HEK293T (cell line): ENCODE measurements at places on chromosomes 6 and 20.

DNA sequence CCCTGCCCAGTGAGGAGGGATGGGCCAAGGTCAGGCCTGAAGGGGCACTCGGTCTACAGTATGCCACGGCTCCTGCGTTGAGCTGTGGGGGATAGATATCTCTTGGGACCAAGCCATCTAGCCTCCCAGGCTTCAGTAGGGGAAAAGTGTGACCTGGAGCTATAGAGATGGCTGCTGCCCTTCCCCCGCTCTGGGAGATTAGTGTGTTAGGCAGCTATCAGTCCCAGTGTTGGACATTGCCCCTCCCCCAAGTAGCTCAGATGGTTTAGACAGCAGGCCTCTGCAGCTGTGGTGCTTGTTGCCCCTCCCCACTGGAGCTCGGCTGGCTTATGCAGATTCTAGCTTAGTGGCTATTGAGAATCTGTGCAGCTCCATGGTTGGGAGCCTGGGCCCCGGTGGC is 56.8 kb downstream of the KHDRBS2 start:
- DNase-seq: no peak

- DNase-seq: no peak
Measured at GRCh38 chr20:4326195-4327065, 311.1 kb upstream of the RNF24 start.

DNA sequence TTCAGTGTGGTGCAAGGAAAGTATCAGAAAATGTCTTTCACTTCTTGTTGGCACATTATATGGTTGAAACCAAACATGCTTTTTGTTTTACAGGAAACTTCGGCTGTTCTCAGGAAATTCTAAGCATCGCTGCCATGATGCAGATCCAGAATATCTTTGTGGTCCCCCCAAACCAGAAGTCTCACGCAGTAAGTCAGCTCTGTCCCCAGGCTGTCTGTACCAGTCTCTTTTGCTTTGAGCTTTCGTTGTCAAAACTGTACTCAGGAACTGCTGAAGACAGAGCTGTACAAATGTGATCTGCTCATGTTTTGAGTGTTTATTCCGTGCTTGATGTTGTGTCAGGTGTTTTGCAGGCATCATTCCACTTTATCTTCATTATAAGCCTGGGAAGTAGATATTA is 59.6 kb downstream of the DHX35 start:
- DNase-seq: no peak

GRCh38 chr20:19839053-19839452 is 81.0 kb downstream of the RIN2 start:
- DNase-seq: no peak

DNA sequence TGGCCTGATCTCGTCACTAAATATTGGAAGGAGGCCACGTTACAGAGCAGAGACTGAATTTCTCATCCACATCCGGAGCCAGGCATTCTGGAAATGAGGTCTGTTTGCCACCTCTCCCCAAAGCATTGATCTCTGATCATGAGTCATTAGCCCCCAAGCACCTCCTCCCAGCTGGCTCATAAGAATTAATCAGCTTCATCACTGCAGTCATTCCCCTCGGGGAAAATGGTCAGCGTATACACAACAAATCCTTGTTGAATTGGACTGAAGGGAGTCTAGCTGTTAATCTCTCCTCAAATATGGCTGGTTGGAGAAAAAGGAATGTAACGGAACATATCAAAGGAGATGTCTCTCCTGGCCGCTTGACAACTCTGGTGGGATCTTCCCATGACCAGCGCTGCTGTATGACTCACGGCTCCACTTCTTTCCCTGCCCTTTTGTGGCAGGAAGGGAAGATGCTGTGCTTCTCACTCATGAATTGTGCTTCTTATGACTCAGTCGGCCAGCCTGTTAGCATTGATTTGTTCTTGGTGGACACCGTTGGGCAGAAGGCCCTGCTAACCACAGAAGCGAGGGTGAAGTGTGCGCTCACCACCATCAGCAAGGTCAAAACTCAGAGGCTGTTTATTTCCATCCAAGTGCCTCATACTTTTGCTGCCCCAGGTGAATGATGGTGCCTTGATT is 76.7 kb downstream of the RNF182 start:
- no peak for DNase-seq

DNA sequence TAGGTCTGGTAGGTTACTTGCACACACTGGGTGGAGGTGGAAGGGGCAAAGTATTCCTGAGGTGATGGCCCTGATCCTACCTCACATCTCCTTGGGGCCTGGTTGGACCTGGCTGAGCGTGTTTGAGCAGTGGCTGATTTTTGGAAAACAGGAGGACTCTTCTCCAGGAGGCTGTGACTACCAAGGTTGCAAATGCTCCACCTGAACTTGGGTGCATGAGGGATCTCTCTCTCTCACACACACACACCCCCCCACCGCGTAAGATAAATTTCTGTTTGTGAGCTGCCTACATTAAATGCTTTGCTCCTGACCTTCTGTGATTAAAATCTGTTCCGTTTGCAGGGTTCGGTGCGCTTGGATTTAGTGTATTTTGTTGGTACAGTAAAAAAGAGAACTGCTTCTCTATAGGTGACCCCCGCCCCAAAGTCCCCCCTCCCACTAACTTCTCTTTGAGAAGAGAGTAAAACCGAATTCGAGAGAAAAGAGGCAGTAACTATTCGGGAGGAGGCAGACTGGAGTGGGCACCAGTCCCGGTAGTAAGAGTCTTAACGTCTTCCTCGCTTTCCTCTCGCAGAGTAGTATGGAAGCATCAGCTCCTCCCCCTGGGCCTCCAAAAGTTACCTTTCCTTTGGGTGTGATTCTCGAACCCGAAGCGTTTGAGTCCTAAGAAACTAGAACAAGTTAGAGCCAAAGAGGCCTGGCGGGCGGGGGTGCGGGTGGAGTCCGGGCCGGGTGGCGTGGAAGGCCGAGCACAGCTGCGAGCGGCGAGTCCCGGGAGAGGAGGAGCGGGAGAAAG is 585 bp upstream of the DSE start:
- peak; percentile 14 for DNase-seq

DNA sequence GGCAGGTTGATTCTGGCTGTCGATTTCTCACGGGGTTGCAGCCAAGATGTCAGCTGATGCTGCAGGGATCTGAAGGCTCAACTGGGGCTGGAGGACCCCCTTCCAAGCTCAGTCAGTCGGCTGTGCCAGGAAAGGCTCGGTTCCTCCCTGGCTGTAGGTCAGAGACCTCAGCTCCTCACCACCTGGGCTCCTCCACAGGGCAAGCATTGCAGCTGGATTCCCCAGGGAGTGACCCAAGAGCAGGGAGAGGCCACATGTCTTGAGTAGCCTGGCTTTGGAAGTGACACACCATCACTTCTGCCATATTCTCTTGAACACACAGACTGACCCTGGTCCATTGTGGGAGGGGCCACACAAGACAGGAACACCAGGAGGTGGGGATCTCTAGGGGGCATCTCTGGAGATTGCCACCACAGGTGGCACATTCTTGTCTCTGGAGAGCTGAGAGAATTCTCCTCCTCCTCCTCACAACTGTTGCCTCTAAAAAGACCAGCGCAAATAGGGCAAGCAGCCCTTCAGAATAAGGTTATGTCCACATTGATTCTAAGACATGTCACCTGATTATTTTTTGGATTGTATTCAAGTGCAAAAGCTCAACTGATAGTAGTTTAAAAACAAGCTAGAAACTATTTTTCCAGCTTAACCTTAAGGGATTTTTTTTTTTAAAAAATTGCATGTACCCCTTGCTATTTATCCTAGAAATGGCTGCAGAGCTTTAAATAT is 270.5 kb downstream of the NRN1 start:
- DNase-seq: no peak

GRCh38 chr6:167450626-167451025 is 125.7 kb downstream of the TTLL2 start:
- DNase-seq: no peak

DNA sequence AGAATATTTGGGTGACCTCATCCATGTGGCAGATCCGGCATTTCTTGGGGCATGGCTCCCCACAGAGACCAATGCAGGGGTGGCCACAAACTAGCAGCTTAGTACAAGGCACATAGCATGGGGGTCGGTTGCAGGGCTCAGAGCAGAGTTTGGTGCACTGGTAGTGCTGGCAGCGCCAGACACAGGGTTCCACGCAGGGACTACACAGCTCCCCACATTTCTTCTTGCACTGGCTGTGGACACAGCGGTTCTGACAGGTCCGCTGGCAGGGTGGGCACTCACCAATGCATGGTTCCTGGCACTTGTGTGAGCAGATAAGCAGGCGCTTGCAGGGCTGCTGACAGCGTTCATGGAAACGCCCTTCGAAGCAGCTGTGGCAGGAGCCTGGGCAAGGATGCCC is 29.1 kb downstream of the DDX27 start:
- no peak for DNase-seq

GRCh38 chr6:77037439-77037838 is 425.9 kb downstream of the HTR1B start:
- DNase-seq: no peak
